Activated naive CD8-positive, alpha-beta T cell treated with anti-CD3 and anti-CD28 coated beads for 36 hours (primary cell): ENCODE measurements at places on chromosomes 3 and 15. TPM values are rescaled to one million over a fixed set of nuclear protein-coding genes. Genes with fewer than 3 reads are reported as not detected.

The GPR176 gene
- 0.12 TPM for total RNA-seq

GRCh38 chr3:128287216-128287615 lies 133.9 kb downstream of the EEFSEC start:
- no peak overlapping the region for H3K4me3 ChIP-seq
- H3K4me1 ChIP-seq, result peaks cover 11% of the 10 kb centered on the region
- no peaks in the 10 kb centered on the region for H3K27me3 ChIP-seq
- no peak for DNase-seq

- no peaks in the 10 kb centered on the region for H3K4me1 ChIP-seq
- H3K36me3 ChIP-seq, result no peaks in the 10 kb centered on the region
- no peak overlapping the region for H3K27ac ChIP-seq
- no peak for DNase-seq
- H3K27me3 ChIP-seq, result no peaks in the 10 kb centered on the region
Measured at GRCh38 chr3:186432189-186432588, 70.2 kb upstream of the DGKG start.

The RHOV gene
- total RNA-seq, result 0.50 TPM

- no peaks in the 10 kb centered on the region for H3K4me1 ChIP-seq
- H3K27ac ChIP-seq, result no peak overlapping the region
- no peak for DNase-seq
- peaks cover 4% of the 10 kb centered on the region for H3K27me3 ChIP-seq
- no peak overlapping the region for H3K4me3 ChIP-seq
Measured at GRCh38 chr3:156230278-156230900, 110.0 kb downstream of the KCNAB1 start.

The CFAP100 gene
- total RNA-seq, result not detected

- no peak for DNase-seq
- no peaks in the 10 kb centered on the region for H3K4me1 ChIP-seq
- H3K27ac ChIP-seq, result no peak overlapping the region
- no peaks in the 10 kb centered on the region for H3K36me3 ChIP-seq
- H3K27me3 ChIP-seq, result peaks cover 5% of the 10 kb centered on the region
Measured at GRCh38 chr3:115832265-115832664, 209.0 kb downstream of the GAP43 start.

DNA sequence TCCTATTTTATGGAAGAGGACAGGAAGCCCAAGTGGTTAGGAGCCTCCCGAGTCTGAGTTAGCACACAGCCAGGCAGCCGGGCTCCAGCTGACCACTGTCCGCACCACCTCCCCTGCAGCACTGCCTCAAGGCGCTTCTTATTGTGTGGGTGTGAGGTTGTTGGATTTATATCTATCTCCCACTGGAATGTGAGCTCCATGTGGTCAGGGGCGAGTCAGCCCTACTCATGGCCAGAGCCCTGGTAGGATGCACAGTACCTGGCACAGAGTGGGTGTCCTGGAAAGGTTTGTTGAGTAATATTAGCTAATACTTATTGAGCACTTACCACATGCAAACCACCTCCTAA lies 9.7 kb upstream of the FBLN2 start:
- H3K27ac ChIP-seq, result no peak overlapping the region
- DNase-seq, result no peak
- H3K4me1 ChIP-seq, result peaks cover 16% of the 10 kb centered on the region
- no peak overlapping the region for H3K4me3 ChIP-seq
- H3K27me3 ChIP-seq, result peaks cover 11% of the 10 kb centered on the region
- peaks cover 5% of the 10 kb centered on the region for H3K36me3 ChIP-seq

DNA sequence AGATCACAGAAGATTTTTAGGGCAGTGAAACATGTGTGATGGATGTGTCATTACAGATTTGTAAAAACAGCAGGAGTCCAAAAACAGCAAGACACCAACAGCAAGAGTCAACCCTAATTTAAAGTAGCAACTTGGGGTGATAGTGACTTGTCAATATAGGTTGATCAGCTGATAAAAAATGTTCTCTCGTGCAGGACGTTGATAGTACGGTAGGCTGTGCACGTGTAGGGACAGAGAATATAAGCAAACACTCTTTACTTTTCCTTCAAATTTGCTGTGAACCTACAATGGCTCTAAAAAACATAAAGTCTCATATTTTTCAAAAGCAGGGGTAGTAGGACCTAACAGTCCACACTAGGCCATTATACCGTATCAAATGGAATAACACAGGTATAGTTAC lies 120.8 kb downstream of the STAG1 start:
- H3K4me1 ChIP-seq, result peaks cover 25% of the 10 kb centered on the region
- H3K36me3 ChIP-seq, result peaks cover 43% of the 10 kb centered on the region
- H3K27ac ChIP-seq, result no peak overlapping the region
- H3K4me3 ChIP-seq, result no peak overlapping the region
- no peaks in the 10 kb centered on the region for H3K27me3 ChIP-seq

DNA sequence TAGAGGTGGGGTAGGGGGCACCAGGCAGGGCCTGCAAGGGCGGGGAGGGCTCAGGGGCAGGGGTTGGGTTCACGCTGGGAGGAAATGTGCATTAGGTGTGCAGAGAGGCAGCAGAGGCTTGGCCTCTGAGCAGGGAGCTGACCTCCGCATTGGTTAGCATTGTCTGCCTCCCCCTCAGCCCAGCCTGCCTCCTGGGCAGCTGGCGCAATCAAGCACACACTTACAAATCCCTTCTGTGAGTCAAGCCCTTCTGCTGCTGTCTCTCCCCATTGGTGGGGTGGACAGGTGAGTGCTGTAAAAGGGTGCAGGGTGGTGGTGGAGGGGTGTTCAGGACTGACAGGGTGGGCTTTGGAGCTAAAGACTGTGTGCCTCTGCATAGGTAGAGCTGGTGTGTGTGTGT lies 9.3 kb downstream of the LOXL1 start:
- no peak overlapping the region for H3K27ac ChIP-seq
- no peaks in the 10 kb centered on the region for H3K27me3 ChIP-seq
- no peaks in the 10 kb centered on the region for H3K4me1 ChIP-seq
- no peaks in the 10 kb centered on the region for H3K36me3 ChIP-seq
- H3K4me3 ChIP-seq, result no peak overlapping the region

- no peak for DNase-seq
- no peaks in the 10 kb centered on the region for H3K4me1 ChIP-seq
- H3K36me3 ChIP-seq, result no peaks in the 10 kb centered on the region
- H3K27ac ChIP-seq, result no peak overlapping the region
Measured at GRCh38 chr3:173988909-173989308, 591.4 kb downstream of the NLGN1 start.

DNA sequence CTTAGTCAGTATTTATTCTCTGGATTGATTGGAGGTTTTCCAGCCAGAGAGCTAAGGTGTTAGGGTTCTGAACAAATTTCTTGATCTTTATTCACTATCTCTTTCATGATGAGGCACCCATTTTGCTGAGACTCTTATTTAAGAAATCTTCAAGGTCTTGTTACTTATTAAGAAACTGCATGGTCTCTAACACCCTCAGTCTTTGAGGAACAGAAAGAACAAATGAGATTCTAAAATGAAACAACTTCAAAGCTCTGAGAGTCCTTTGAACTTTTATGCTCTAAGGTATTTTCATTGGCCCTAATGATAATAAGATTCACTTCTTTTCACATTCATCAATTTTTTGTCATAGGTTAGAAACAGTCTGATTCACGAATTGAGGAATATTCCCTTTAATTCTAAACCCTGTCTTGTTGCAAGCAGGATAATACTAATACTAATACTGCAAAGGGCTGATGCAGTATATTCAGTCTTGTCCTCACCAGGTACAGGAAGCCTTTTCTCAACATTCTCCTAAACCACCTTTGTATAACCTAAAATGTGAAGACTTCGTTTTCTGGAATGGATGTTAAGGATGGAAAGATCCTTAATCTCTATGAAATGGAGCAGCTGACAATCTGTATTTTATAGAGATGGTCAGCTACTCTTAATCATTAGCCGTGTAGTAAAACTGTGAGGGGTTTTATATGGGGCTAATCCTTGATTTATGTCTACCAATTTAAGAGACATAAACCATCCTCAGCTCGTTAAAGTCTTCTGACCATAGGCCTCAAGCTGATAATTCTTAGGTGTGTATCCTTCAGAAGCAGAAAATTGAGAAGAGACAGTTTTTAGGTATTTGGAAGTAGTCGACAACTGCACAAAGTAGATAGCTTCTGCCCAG lies 198.3 kb downstream of the OTOL1 start:
- H3K27ac ChIP-seq, result no peak overlapping the region
- no peaks in the 10 kb centered on the region for H3K27me3 ChIP-seq
- no peak for DNase-seq

- DNase-seq, result no peak
- H3K4me1 ChIP-seq, result peaks cover 29% of the 10 kb centered on the region
- no peak overlapping the region for H3K27ac ChIP-seq
- no peak overlapping the region for H3K4me3 ChIP-seq
Measured at GRCh38 chr3:113551820-113552219, 19.5 kb downstream of the SIDT1 start.

GRCh38 chr15:60299452-60300047 lies 98.2 kb downstream of the ANXA2 start:
- no peaks in the 10 kb centered on the region for H3K4me1 ChIP-seq
- no peak overlapping the region for H3K4me3 ChIP-seq
- H3K27ac ChIP-seq, result no peak overlapping the region

GRCh38 chr15:39391230-39391629 lies 189.6 kb upstream of the THBS1 start:
- DNase-seq, result no peak
- peaks cover 7% of the 10 kb centered on the region for H3K27me3 ChIP-seq
- H3K36me3 ChIP-seq, result no peaks in the 10 kb centered on the region
- H3K4me3 ChIP-seq, result no peak overlapping the region

The CCR9 gene
- total RNA-seq, result not detected

The VEPH1 gene
- not detected for total RNA-seq

DNA sequence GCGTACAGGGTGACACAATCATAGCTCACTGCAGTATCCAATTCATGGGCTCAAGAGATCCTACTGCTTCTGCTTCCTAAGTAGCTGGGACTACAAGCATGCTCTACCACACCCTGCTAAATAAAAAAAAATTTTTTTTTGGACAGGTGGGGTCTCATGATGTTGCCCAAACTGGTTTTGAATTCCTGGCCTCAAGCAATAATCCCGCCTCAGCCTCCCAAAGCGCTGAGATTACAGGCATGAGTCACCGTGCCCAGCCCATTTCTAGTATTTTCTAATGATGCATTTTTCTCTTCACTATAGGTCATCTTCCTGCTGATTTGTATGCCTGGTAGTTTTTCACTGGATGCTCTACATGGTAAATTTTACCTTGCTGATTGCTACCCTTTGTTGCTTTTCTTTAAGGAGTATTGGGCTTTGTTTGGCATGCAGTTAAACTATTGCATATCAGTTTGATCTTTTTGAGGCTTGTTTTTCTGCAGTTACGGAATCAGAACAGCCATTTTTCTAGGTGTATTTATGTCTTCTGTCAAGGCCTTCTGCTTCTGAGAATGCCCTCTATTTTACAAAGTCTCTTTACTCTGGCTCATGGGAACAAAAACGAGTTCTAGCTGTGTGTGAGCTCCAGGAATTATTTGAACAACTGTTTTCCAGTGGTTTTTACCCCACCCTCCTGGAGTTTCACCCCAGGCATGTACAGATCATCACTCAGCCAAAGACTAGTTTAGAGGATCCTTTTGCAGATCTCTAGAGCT lies 14.2 kb upstream of the NPTN start:
- H3K4me3 ChIP-seq, result no peak overlapping the region
- DNase-seq, result no peak
- peaks cover 15% of the 10 kb centered on the region for H3K4me1 ChIP-seq
- no peak overlapping the region for H3K27ac ChIP-seq

GRCh38 chr15:41354371-41354770 lies 21.7 kb downstream of the NUSAP1 start:
- no peak overlapping the region for H3K27ac ChIP-seq
- H3K4me3 ChIP-seq, result no peak overlapping the region
- peaks cover 50% of the 10 kb centered on the region for H3K36me3 ChIP-seq

- peaks cover 13% of the 10 kb centered on the region for H3K27me3 ChIP-seq
- no peak overlapping the region for H3K4me3 ChIP-seq
- H3K36me3 ChIP-seq, result no peaks in the 10 kb centered on the region
- H3K4me1 ChIP-seq, result no peaks in the 10 kb centered on the region
Measured at GRCh38 chr15:71091601-71092000, 23.7 kb upstream of the THSD4 start.

DNA sequence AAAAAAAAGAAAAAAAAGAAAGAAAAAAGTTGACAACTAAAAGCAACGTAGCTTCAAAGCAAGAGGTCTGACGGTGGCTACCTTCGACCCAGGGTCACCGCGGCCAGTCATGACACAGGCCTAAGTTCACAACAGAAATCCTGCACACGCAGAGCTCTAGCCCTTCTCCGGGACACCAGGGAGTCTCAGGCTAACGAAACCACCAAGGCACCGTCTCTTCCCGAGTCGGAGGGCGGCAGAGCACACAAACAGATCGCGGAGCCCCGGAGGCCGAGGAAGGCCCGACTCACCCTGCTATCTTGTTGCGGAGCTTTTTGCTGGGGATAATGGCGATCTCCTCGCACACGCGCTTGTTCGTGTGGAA lies 584 bp downstream of the RPS17 start:
- peaks cover 34% of the 10 kb centered on the region for H3K4me1 ChIP-seq
- H3K4me3 ChIP-seq, result peak overlapping the region; percentile 98
- DNase-seq, result no peak
- no peaks in the 10 kb centered on the region for H3K27me3 ChIP-seq
- peak overlapping the region; percentile 95 for H3K27ac ChIP-seq

The RTP1 gene
- not detected for total RNA-seq

DNA sequence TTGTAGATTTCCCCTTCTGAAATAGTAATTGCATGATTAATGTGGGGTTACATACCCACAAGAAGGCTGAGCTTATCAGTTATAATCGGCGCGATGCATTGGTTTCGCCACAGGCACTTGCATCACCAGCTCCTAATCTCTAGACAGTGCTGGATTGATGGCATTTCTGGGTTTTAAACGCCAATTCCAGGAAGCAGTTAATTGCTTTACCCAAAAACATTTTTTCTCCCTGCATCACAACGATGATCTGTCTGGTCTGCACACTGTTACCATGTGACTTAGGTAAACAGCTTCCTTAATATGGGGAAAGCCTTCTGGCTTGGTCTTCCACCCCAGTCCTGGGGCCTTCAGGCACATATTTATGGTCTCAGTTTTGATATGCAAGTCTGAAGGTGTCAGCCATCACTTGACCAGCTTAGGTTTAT lies 70.0 kb upstream of the HEG1 start:
- peak; percentile 43 for DNase-seq
- H3K36me3 ChIP-seq, result no peaks in the 10 kb centered on the region
- H3K4me1 ChIP-seq, result peaks cover 37% of the 10 kb centered on the region
- H3K27me3 ChIP-seq, result no peaks in the 10 kb centered on the region
- peak overlapping the region; percentile 74 for H3K27ac ChIP-seq

The CLRN1 gene
- total RNA-seq, result not detected

DNA sequence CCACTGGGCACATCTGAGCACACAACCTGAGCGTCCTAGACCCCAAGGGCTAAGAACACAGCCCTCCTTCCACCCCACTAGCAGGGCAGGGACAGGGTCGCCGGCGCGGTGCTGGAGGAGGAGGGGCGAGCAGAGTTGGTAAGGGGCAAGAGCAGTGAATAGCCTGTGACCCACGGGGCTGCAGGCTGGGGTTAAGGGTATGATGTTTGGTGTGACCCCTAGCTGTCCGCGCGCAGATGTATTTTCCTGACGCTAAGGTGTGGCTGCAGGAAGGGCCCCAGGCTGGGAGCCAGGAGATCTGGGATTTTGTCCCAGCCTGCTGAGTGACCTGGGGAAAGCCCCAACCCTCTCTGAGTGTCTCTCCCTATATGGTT lies 1.3 kb upstream of the C15orf39 start:
- DNase-seq, result no peak
- H3K4me3 ChIP-seq, result peak overlapping the region; percentile 85
- H3K36me3 ChIP-seq, result peaks cover 14% of the 10 kb centered on the region
- peaks cover 52% of the 10 kb centered on the region for H3K4me1 ChIP-seq
- peaks cover 4% of the 10 kb centered on the region for H3K27me3 ChIP-seq

The GOLIM4 gene
- 6.1 TPM for total RNA-seq

GRCh38 chr3:143419611-143420010 lies 300.0 kb downstream of the CHST2 start:
- no peak for DNase-seq
- no peak overlapping the region for H3K4me3 ChIP-seq
- peaks cover 2% of the 10 kb centered on the region for H3K36me3 ChIP-seq
- H3K27ac ChIP-seq, result no peak overlapping the region
- no peaks in the 10 kb centered on the region for H3K27me3 ChIP-seq
